Activated naive CD8-positive, alpha-beta T cell treated with anti-CD3 and anti-CD28 coated beads for 36 hours (primary cell): ENCODE measurements at places on chromosomes 7 and 10. TPM values are rescaled to one million over a fixed set of nuclear protein-coding genes. Genes with fewer than 3 reads are reported as not detected.
A peak's percentile ranks its signal among the peaks of the same experiment; 100 is the strongest.

GRCh38 chr10:117543225-117544003, 868 bp downstream of the EMX2 start:
- peak; percentile 56 for DNase-seq

GRCh38 chr7:19405541-19405940, 260.3 kb upstream of the FERD3L start:
- DNase-seq, result no peak

PSMA2 gene
- total RNA-seq, result 235 TPM

DNA sequence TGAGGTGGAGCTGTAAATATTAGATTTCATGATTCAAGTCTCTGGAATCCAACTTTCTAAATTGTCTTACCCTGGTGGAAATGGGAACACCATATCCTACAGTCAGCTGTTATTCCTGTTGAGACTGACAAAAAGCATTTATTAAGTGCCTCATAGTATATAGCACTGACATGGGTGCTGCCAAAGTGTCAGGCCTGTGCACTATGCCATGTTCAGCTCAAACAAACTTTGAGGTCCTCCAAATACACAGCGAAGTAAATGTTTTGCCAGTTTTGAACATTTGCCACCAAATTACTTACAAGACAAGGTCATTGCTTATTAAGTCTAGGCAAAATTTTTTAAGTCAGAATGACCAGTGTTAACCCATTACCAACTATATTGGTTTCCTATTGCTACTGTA, 162.9 kb upstream of the SLC25A13 start:
- no peak for DNase-seq
